NCI-H2029 (cell line): ENCODE measurements at places on chromosomes 4 and X.

DNA sequence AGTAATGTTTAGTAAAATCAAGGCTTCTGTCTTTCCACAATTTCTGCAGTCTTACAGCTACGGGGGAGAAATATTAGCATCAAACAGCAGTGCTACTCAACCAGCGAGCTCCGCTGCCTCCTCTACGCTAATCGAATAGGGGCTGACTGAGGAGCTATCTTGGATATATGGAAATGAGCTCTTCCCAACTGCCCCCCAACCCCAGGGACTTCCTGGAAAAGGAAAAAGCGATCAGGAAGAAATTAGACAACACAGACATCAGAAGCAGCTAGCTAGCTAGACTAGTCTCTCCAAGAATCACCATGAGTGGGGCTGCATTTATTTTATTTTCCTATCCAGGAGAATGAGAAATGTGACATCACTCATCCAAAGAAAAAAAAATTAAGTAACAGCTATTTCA, 7.6 kb downstream of the NKX6-1 start:
- no peak for DNase-seq

- DNase-seq = no peak
These were observed 59.6 kb downstream of the MGST2 start for GRCh38 chr4:139725236-139725635.

DNA sequence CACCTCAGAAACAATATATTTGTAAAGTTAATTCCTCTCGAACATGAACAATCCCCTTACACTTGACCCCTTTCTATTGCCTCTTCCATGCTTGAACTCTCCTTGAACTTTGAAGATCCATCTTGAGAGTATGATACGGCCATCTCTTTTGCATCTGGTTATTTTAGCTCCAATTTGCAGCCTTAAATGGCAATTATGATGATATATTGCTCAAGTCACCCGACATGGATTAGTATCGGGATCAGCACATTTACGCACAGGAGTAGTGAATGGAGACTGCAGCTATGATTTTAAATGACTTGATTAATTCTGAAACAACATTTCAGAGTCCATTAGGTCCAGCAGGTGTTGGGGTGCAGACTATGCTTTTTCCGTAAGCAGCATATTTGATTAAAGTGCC, 143.8 kb upstream of the PAQR3 start:
- DNase-seq = no peak

GRCh38 chrX:384861-385260, 1.8 kb downstream of the PPP2R3B start:
- no peak for DNase-seq

- DNase-seq = no peak
These were observed 16.1 kb downstream of the PPEF2 start for GRCh38 chr4:75886104-75886503.

GRCh38 chrX:153703036-153703370, 15.3 kb downstream of the SLC6A8 start:
- DNase-seq = no peak

GRCh38 chr4:13980317-13981310, 353.1 kb upstream of the BOD1L1 start:
- no peak for DNase-seq

DNA sequence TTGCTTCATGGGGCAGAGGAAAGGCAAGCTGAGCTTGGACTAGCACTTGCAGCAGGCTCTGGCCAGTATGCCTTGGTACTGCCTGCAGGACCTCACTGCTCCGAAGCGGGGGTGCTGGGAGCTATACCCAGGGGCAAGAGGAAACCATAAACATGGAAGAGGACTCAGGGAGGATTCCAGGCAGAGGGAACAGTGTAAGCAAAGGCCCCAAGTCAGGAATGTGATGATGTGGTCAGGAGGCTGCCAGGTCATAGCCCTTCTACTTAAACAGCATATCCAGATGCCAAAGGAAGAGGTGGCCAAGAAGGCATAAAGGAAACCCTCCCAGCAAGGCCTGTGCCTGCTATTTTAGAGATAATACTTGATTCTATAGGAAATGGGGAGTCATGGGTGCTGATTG, 31.1 kb downstream of the RAB40AL start:
- DNase-seq = no peak

- no peak for DNase-seq
These were observed 33.1 kb downstream of the IL15 start for GRCh38 chr4:141669501-141669900.

DNA sequence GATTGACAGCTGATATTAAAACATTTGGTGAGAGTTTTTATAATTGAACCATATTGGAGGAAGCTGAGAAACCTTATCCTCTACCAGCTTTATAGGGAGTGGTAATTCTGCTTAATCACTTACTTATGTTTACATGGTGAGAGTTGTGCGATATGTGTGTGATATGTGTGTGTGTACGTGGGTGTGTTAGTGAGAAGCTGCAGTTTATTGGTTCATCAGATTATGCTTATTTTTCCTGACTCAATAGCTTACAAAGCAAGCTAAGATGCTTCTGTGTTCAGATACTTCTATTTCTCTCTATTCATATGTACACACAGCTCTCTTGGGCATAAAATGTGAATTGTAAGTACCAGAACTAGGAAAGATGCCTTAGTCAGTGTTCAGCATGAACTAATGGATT, 343.7 kb downstream of the GRIA2 start:
- no peak for DNase-seq

- no peak for DNase-seq
These were observed 61.6 kb downstream of the KIT start for GRCh38 chr4:54719378-54719777.

- DNase-seq = no peak
These were observed 93.1 kb downstream of the SLC16A2 start for GRCh38 chrX:74514384-74514783.

GRCh38 chrX:120140293-120140981, 18.0 kb upstream of the RHOXF2 start:
- DNase-seq = no peak

GRCh38 chrX:120561634-120562568, 1.1 kb upstream of the CUL4B start:
- DNase-seq = no peak
